ENCODE measurements at places on chromosomes 4 and X. TPM values are rescaled to one million over a fixed set of nuclear protein-coding genes. Genes with fewer than 3 reads are reported as not detected.

DNA sequence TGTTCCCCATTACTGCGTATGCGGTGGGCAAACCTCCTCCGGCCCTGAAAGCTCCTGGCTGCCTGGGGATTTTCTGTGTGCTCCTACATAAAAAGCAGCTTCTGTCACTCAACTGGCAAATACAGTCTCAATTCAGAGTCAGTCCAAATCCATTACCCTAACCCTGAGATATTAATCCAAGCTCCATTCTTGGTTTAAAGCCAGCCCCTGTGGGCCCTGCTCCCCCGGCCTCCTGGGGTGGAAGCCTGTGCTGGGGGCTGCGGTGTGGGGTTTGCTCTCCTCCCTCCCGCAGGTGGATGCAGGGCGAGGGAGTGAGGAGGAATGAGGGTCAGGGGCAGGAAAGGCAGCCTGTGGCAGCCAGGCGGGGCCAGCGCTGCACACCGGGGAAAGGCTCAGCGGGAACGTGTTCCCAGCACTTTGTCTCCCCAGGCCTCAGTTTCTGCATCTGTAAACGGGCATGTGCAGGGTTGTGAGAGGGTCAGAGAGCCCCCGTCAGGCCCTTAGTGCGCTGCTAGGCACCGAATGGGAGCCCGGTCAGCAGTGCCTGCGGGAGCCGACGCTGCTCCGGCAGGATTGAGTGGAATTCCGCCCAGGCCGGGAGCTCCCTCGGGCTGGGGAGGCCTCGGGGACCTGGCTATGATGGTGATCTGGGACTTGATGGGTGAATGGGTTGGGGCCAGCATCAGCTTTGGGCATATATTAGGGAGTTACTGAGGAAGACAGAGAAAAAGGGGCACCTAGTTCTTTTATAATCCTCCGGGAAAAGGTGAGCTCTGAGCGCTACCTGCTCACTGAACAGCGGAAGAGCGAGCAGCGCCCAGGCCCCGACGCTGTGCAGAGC is 6.3 kb upstream of the RGS12 start:
- no peak for DNase-seq

DNA sequence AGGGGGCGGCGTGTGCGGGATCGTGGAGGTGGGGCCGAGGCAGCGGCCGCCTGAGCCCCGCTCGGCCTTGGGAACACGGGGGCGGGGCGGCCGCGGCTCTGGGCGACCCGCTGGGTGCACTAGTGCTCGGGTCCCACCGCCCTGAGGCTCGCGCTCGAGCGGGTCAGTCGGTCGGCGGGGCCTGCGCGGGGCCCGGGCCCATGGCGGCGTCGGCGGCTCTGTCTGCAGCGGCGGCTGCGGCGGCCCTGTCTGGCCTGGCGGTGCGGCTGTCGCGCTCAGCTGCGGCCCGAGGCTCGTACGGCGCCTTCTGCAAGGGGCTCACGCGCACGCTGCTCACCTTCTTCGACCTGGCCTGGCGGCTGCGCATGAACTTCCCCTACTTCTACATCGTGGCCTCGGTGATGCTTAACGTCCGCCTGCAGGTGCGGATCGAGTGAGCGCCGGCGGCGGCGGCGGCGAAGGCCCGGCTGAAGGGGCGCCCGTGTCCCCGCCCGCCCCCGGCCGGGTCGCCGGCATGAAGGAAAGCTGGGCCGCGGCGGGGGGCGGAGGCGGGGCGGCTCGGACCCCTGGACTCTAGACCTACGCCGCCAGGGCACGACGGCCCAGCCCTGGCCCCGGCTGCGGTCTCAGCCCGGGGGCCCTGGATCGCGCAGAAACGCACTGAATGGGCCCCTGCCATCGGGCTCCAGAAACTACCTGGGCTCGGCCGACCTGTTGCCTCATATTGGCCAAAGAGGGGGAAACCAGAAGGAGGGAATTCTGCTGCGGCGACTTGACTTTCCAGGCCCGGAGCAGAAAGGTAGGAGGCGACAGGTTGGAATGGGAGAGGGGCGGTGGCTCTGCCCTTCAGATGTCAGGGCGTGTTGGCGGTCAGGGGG is at the start of gene SMIM10L2A:
Gene SMIM10L2A (plus strand): TSS at position 13 of the 878 bp plus-strand sequence. CDS start 188 bp downstream, at position 201.
- no peak for DNase-seq

The DMRTC1 gene
- polyA plus RNA-seq: not detected

GRCh38 chr4:112765317-112765974 is 128.5 kb downstream of the LARP7 start:
- DNase-seq: no peak

DNA sequence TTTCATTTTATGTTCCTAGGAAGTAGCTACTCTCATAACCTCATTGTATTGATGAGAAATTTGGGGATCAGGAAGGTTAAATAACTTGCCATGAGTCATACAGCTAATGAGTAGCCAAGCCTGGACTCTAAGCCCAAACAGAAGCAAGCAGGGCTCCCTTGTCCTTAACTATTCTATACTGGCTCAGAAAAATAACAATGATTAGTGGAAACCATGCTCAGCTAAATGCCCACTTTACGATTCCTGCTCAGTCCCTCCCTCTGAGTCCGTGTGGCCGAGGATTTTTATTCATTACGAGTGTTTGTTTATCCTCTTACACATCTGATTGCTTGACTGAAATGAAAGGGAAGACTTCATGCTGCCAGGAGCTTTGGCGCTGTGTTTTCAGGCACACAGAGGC is 100.9 kb downstream of the SLC34A2 start:
- DNase-seq: no peak

DNA sequence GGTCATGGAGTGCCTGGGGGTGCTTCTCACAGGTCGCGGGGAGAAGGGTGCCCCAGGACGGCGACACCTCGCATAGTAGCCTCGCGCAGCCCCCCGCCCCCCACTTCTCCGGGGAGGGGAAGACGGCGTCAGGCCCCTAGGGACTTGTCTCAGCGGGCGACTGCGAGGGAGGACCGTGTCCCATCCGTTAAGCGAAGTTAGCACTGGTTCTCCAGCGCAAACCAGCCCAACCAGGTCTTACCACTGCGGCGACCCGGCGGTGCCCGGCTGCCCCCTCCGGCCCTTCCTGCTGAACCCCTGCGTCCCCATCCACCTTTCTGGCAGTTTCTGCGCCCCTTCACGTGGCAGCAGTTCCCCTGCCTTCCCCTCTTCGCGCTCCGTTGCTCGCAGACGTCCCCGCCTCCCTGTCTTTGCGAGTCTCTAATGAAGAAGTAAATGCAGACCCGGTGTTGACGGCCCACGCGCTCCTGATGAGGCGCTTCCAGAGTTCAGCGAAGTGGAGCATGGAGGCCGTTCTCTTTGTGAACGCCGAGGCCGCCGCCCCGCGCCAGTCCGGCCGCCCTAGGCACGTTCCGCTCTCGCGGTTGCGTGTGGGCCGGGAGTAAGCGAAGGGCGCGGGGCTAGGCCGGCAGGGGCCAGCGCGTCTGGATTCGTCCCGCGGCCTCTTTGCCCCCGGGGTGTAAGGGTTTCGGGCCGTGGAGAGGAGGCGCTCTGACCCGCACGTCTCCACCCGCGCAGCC is 3.0 kb downstream of the SLIT2 start:
- DNase-seq: peak; percentile 8

GRCh38 chr4:112736718-112737135 is 99.8 kb downstream of the LARP7 start:
- DNase-seq: no peak

- no peak for DNase-seq
Measured at GRCh38 chrX:74931214-74931613, 6.0 kb upstream of the NEXMIF start.

DNA sequence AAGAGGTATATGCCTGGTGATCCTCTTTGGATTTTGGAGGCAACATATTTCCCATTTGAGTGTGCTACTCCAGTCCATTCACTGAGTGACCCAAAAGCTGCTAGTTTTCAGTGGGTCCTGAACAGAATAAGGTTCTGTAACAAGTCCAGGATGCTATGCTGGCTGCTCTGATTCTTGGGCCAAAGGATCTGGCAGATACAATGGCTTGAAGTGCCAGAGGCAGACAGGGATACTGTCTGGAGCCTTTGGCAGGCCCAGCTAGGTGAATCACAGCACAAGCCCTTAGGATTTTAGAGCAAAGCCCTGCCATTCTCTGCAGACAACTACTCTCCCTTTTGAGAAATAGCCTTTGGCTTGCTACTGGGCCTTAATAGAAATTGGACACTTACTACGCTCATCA is 40.6 kb downstream of the DCHS2 start:
- no peak for DNase-seq

The AWAT2 gene
- not detected for polyA plus RNA-seq

GRCh38 chr4:18209448-18209847 is 187.9 kb upstream of the LCORL start:
- DNase-seq: no peak

DNA sequence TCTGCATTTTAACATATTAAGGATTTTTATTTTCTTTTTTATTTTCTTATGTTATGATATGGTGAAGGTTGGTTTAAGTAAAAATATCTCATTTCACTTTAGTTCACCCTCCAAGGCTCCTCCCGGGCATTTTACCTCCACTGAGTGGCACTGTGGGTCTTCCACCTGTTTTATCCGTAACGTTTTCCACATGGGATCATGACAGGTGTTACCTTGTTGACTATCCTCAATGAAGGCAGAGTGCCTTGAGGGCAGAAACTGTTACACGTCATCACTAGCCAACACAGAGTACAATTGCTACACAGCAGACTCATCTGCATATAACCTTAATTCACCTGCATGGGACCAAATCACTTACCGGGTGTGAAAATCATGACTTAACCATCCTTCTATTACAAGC is 105.8 kb downstream of the GEMIN8 start:
- DNase-seq: no peak

The ZGRF1 gene
- polyA plus RNA-seq: 5.3 TPM

DNA sequence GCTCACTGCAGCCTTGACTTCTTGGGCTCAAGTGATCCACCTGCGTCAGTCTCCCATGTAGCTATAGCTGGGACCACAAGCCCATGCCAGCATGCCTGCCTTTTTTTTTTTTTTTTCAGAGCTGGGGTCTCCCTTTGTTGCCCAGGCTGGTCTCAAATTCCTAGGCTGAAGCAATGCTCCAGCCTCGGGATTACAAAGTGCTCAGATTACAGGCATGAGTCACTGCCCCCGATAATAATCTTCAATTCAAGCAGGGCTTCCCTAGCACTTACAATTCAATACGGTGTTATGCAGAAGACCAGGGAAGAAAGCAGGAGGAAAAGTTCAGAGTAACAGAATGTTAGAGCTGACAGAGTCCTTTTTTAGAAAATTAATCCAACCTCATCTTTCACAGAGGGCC is 26.1 kb downstream of the OTOP1 start:
- no peak for DNase-seq

The PRR32 gene
- polyA plus RNA-seq: 0.28 TPM

- DNase-seq: no peak
Measured at GRCh38 chr4:124481123-124481522, 231.4 kb downstream of the ANKRD50 start.

GRCh38 chr4:151100531-151100930 is 1.1 kb downstream of the RPS3A start:
- DNase-seq: no peak

- no peak for DNase-seq
Measured at GRCh38 chrX:13401724-13402123, 81.9 kb upstream of the ATXN3L start.

- no peak for DNase-seq
Measured at GRCh38 chr4:153539422-153539821, 73.3 kb downstream of the TMEM131L start.

GRCh38 chr4:41832961-41833360 is 84.4 kb upstream of the PHOX2B start:
- DNase-seq: no peak

GRCh38 chr4:2809610-2810180 is 16.8 kb downstream of the SH3BP2 start:
- DNase-seq: no peak

The DGKK gene
- not detected for polyA plus RNA-seq

DNA sequence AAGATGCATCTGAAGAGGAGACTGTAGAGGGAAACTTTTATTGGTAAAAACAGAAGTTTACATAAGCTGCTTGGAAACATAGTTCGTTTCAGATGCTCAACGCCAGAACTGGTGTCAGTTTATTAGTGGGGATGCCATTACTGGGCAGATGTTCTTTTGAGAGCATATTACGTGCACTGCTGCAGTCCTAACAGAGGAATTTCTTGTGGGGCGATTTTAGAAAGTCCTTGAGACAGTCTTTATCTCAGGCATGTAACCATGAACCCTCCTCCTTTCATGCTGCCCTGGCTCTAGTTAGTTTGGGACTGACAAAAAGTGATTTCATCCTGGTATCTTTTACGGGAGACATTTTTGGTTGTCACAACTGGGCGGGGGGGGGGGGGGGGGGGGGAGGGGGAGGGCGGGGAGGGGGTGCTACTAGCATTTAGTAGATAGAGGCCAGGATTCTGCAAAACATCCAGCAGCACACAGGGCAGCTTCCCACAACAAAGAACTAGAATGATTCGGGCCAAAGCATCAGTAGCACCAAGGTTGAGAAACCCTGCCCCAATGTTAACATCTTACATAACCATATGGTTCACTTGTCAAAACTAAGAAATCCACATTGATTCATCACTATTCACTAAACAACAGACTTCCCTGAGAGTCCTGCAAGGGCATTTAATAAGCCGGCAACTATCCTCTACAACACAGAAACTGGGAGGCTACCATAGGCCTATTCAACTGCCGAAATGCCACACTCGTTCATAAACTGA is 118.6 kb upstream of the FTHL17 start:
- DNase-seq: no peak

The OSTC gene
- polyA plus RNA-seq: 113 TPM

DNA sequence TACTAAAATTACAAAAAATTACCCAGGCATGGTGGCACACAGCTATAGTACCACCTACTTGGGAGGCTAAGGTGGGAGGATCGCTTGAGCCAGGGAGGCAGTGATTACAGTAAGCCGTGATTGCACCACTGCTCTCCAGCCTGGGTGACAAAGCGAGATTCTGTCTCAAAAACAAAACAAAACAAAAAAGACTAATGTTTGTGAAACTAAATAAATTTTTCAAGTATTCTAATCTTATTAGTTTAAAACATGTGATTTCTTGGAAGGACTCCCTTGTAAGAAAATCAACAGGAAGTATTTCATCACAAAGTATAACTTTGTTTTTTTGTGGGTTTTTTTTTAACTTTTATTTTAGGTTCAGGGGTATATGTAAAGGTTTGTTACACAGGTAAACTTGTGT is 89.6 kb downstream of the EGF start:
- no peak for DNase-seq

The ZNF674 gene
- 0.91 TPM for polyA plus RNA-seq

GRCh38 chrX:22159071-22159470 is 113.6 kb upstream of the CBLL2 start:
- no peak for DNase-seq

GRCh38 chrX:103727115-103727514 is 16.4 kb downstream of the TMEM31 start:
- DNase-seq: no peak
